Forelimb muscle (tissue), 1 donor: ENCODE measurements at places on chromosomes 3 and 15. TPM values are rescaled to one million over a fixed set of nuclear protein-coding genes. Genes with fewer than 3 reads are reported as not detected.

LDHAL6B gene
- 0.14 TPM for polyA plus RNA-seq

FGD5 gene
- polyA plus RNA-seq, result 18.2 TPM

GRCh38 chr3:172716476-172716875 lies 5.6 kb upstream of the NCEH1 start:
- DNase-seq, result no peak

GRCh38 chr3:41592753-41593510 lies 369.0 kb downstream of the ULK4 start:
- no peak for DNase-seq

- DNase-seq, result no peak
These were observed 154.7 kb upstream of the GOLIM4 start for GRCh38 chr3:168250415-168250861.

GRCh38 chr3:146128179-146128578 lies 32.8 kb downstream of the PLOD2 start:
- DNase-seq, result no peak

GRCh38 chr3:47473391-47473790 lies 2.4 kb downstream of the SCAP start:
- DNase-seq, result no peak

- DNase-seq, result no peak
These were observed 28.9 kb downstream of the SEC22C start for GRCh38 chr3:42552830-42553229.
